Peyer's patch (tissue), 4 donors: ENCODE measurements at places on chromosomes 7 and 10. TPM values are rescaled to one million over a fixed set of nuclear protein-coding genes. Genes with fewer than 3 reads are reported as not detected.

DNA sequence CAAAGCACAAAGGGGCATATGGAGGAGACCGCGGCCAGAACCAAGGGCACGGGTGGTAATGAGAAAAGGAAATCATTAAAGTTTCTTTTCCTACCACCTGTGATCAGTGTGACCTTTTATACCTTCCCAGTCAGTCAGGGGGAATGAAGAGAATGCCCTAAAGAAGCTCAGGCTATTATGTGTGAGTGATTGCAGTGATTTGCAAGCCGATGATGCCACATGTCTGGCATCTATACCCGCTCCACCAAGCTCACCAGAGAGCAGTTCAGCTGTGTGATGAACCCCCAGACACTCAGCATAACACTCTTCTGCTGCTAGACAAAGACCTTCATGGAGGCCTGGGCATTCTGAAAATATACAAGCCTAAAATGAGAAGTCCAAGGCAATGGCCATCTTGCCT is 106.2 kb upstream of the AGK start:
- DNase-seq = no peak

GRCh38 chr7:95028683-95029082 is 121.3 kb downstream of the PPP1R9A start:
- DNase-seq = no peak

DNA sequence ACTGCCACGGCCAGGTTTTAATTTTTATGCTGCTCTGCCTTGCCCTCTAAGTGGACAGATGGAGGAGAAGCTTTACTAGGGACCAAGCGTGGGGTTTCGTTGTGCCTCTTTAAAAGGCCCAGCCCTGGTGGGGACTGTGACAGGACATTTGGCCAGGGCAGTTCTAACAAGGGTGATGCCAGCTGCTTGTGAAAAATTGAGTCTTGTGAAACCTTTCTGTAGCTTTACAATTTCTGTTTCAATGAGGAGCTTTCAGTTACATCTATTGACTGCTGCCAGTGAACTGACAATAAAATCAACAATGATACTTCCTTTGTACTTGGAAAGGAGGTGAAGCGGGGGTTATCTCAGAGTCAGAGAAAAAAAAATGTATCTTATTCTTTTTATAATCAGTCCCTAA is 233.1 kb upstream of the CSTF2T start:
- no peak for DNase-seq

- DNase-seq = peak; percentile 92
Measured at GRCh38 chr10:114499630-114500190, 95.4 kb upstream of the AFAP1L2 start.

DNA sequence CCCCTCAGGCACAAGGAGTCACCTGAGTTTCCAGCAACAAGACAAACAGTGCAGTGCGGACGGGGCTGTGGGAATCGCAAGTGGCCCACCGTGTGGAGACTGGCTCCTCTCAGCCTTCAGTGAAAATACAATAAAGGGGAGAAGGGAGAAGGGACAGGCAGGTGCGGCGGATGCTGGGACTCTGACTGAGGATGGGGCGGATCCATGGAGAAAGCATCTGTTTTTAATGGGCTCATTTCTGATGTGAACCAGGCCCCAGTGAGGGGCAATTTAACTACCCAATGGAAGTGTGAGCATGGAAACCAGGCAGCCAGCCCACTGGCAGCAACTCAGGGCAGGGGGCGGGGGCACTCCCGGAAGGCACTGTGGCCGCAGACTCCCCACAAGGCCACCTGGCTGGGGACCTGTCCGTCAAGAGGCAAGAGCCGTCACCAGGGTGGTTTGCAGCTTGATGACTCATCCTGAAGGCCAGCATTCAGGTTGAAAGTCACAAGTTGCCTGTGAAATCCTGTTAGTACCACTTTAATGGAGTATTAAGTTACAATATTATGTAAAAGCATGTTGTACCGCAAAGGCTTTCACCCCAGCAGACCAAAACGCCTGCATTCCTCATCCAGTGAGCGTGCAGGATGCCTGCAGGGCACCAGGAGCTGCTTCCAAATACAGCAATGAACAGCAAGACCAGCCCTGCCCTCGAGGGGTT is 476.4 kb downstream of the PTPRN2 start:
- no peak for DNase-seq

- no peak for DNase-seq
Measured at GRCh38 chr7:14888962-14889361, 13.6 kb downstream of the DGKB start.

- DNase-seq = no peak
Measured at GRCh38 chr10:11425676-11426075, 185.8 kb downstream of the USP6NL start.

- DNase-seq = no peak
Measured at GRCh38 chr7:70439651-70440050, 692.3 kb upstream of the GALNT17 start.

DNA sequence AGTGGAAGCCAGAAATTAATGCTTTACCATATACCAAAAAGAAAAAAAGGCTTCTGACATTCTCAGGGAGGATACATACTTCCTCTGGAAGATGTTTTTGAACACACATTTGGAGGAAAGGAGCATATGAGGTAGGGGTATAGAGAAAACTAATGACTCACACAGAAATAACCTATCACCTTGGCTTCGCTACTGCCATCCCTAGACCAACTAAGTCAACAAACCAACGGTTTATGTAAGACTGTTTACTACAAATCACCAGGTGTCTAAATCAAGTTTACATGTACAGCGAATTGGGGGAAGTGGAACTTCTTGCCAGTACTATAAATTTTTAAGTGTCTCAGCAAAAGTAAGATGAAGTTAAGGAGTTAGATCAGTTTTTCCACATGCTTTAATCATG is 96.9 kb downstream of the NT5C2 start:
- no peak for DNase-seq

DNA sequence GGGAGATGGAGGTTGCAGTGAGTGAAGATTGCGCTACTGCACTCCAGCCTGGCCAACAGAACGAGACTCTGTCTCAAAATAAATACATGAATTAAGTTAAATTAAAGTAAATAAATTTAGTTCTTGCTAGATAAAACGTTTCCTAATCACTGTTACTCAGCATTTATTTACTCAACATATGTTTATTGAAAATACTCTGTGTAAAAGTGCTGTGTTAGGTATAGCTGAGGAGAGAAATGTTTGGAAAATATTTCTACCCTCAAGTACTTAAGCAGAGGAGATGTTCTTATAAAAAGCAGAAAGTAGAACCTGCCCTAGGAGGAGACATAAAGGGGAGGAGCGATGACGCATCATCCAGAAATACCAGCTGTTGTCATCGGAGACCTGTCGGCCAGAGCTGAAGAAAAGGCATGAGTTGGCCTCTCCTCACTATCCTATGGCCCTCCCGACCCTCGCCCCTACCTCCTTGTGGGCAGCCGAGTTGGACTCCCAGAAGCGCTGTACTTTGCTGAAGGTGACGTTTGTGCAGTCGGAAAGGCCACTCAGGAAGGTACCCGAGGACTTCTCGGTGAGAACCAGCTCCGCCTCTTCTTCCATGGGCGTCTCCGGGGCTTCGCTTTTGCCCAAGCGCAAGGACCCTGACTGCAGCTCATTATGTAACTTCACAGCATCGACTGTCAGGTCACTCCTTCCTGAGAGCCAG is 1.1 kb downstream of the RRP12 start:
- peak; percentile 79 for DNase-seq

DNA sequence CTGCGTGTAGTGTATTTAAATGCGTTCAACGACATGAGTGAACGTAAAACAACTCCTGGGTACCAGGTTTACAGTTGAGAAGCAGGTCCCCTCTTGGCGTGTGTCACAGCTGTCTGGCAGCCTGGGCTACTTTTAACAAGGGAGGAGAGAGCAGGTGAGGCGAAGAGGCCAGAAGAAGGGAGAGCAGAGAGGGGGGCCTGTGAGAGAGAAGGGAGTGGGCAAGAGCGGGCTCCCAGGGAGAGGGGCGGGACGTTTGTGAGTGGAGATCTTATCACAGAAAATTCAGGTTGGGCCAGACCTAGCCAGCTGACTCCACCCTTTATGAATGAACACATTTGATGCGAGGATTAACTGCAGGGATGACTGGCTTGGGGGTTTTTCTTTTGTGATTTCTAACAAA is 154.0 kb downstream of the CAMK1D start:
- DNase-seq = peak; percentile 30

DNA sequence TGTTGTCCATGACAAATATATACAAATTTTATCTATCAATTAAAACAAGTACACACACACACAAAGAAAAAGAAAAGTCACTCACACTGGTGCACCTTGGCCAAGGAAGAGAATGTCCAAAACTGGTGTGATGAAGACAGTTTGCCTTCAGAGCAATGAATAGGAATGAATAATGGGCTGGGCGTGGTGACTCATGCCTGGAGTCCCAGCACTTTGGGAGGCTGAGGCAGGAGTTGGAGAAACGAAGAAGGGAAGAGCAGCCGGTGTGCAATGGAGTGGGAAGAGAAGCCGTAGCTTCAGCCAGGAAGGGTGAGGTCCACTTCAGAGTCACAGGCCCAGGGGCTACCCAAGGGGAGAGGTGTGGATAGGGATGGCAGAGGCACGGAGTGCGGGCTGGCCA is 253.6 kb downstream of the CCSER2 start:
- DNase-seq = no peak

DNA sequence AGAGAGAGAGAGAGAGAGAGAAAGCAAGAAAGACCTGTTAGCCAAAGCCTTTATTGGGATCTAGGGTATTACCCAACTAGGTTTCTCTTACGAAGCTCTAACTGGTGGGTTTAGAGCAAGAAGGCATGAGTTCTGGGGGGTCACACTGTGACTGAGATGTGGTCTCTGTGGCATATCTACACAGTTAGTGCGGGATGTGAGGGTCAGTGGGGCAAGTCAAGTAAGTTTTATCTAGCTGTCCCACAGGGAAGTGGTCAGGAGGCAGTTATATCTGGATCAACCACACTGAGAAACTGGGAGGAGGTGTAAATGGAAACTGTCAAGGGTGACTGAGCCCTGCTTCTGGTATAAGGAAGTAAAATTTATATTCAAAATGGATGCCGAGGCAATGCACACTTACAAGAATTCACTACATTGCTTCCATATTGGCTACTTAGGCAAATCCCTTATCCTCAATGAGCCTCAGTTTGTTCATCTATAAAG is 331.6 kb upstream of the HPS1 start:
- no peak for DNase-seq

GRCh38 chr7:297611-298374 is 7.8 kb downstream of the FOXL3 start:
- DNase-seq = peak; percentile 36

GRCh38 chr7:55441774-55442522 is 76.8 kb downstream of the LANCL2 start:
- no peak for DNase-seq

- DNase-seq = no peak
Measured at GRCh38 chr7:156896388-156897022, 3.5 kb upstream of the LMBR1 start.

GRCh38 chr10:5071411-5072198 is 22.6 kb upstream of the AKR1C3 start:
- peak; percentile 69 for DNase-seq

DNA sequence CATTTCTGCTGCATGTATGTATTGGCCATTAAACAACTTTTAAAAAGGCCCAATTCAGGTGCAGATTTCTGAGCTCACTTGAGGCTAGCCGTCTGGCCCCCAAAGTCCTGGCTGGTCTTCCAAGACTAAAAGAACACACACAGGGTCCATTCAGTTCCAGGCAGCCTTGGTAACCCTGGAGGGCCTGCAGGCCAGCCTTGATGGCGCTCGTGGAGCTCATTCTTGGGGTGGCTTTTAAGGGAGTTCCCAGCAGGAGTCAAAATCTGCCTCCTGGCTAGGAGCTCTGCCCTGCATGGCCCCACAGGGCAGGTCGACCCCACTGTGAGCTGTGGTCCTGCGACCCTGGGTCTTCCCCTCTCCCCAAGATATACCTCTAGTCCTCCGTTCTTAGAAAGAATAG is 28.8 kb downstream of the ANXA11 start:
- no peak for DNase-seq

- no peak for DNase-seq
Measured at GRCh38 chr7:112784603-112785002, 5.6 kb downstream of the TMEM168 start.

DNA sequence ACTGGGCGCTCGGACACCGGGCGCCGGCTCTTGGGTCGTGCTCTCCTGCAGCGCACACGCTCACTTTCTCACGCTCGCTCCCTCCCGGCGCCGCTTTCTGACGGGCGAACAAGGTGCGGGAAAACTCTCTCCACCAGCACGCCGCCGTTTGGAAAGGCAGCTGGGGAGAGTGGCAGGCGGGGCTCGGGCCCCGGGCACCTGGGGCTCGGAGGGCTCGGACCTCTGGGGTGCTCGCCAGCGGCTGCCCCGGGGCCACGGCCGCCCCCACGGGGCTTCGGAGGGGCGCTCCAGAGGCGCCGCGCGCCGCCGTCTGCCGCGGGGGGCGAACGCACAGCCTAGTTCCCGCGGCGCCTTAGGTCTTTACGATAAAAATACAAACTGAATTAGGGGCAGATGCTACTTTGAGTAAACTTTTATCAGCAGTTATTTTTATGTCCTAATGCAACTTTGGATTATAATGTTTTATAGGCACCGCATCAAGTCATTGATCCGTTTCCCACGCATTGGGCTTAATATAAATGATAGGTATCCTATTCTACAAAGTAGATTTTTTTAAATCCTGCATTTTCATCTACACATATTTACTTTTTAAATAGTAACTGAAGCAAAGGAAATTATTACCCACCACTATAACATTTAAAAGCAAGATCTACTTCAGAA is 535 bp upstream of the EPC1 start:
- DNase-seq = no peak

- no peak for DNase-seq
Measured at GRCh38 chr10:31509989-31510388, 191.0 kb downstream of the ZEB1 start.

Gene ZNF716
- total RNA-seq = not detected

Gene TFEC
- 23.6 TPM for total RNA-seq

Gene ANKRD1
- not detected for total RNA-seq

Gene GNA12
- 11.0 TPM for total RNA-seq

Gene TWIST1
- total RNA-seq = 2.5 TPM

Gene ANKRD30A
- total RNA-seq = not detected

Gene RTKN2
- total RNA-seq = 1.5 TPM

Gene NOS3
- total RNA-seq = 18.2 TPM

Gene SP8
- total RNA-seq = 3.6 TPM

Gene CACNA2D1
- total RNA-seq = 8.2 TPM
